ENCODE measurements at places on chromosomes 3 and 15.

GRCh38 chr3:37899101-37899707, 37.5 kb downstream of the CTDSPL start:
- no peak for DNase-seq

- DNase-seq, result no peak
These were observed 246.7 kb upstream of the KCNH8 start for GRCh38 chr3:18901571-18901970.

- no peak for DNase-seq
These were observed 526.6 kb upstream of the ZNF717 start for GRCh38 chr3:76311941-76312340.

DNA sequence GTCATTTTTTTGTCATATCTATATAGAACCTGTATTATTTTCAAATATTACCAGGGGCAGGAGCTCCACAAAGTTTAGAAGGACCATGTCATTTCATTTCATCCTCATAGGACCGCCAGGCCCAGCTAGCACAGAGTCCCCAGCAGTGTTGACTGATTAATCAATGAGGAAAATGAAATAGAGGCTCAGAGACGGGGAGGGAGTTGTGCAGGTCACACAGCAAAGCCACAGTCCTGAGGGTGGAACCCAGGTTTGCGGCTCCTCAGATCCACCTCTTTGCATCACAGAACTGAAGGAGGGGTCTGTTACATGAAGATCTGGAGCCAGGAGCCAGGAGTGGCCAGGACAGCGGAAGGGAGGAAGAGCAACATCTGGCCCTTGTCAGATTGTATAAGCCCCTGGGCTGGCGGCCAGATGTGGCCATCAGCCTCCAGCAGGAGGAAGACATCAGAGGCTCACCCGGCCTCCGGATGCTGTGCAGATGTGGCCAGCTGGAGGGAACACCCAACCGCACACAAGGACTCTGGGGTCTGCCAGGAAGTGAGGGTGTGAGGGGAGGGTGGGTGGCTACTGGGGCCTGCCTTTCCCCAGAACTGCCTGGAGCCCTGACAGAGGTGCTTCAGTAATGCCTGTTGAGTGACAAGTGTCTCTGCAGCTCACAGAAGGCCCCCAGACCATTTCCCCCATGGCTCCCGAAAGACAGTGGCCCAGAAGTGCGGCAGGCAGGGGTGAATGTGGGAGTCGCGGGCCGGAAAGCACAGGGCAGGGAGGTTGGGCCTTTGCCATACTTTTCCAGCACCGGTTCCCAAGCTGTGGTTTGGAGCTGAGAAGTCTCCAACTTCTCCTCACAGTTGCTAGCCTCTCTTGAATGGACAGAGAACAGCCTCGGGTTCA, 21.3 kb downstream of the EFCC1 start:
- no peak for DNase-seq

- no peak for DNase-seq
These were observed 58.1 kb downstream of the RSRC1 start for GRCh38 chr3:158167737-158168557.

- DNase-seq, result no peak
These were observed 6.9 kb upstream of the SACM1L start for GRCh38 chr3:45682311-45682710.

DNA sequence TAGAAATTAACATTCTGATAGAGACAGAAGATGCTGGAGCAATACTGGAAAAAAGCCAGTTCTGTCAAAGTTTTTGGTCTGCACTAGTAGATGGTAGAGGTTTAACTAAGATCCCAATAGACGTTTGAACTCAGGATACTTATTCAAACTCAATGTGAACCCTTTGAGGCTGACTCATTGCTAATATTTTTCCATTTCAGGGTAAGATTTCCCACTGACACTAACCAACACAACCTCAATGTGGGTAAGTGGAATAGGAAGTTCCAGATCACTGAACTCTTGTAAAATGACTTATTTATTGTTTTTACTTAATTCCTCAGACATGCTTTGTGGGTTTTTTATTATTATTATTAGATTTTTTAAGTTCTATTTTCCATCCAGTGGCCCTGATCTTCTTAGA, 1024.8 kb downstream of the EPHA3 start:
- no peak for DNase-seq

GRCh38 chr15:37107071-37107743, 6.9 kb upstream of the MEIS2 start:
- no peak for DNase-seq

DNA sequence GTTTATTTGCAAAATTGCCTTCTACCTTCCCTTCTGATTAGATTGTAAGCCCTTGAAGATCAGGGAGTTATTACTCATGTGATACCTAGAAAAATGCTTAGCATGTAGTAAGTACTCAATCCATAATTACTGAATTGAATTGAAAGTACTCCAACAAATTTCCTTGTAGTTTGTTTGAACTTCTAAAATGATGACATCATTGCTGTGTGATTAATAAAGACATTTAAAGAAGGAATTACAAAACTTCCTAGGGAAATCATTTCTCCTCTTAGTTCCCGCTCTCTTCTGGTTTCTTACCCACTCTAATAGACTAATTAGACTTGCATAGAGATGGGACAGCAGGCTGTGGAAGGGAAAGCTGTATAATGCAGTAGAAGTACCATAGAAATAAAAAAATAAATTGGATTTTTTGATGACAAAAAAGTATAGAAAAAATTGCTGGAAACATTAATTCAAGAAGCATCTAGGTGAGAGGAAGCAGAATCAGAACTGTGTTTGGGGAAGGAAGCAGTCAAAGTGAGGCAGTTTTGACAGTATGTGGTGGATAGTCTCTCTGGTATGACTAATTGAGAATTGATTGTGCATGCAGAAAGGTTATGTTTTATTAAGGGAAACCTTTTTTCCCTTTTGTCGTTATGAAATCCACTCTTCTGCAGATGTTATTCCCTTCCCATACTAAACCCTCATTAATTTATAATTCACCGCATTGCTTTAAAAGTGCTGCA, 93.0 kb downstream of the ALCAM start:
- DNase-seq, result no peak

GRCh38 chr3:145721815-145722214, 439.2 kb downstream of the PLOD2 start:
- DNase-seq, result no peak

DNA sequence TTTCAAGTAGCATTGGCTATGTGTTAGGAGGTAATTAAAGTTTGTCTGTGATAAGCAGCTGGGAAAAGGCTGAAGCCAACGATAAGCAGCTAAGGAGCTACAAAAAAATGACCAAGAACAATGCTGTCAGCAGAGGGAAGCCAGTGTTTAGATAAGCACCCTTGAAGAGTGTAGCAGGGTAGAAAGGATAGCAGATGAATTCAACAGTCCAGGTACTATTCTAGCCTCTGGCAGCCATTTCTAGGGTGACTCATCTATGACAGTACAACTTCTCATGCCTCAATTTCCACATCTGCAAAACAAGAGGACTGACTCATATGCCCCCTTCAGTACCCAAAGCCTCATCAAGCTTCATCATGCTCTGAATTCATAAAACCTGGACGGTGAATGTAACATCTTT, 617.6 kb upstream of the UBE2E2 start:
- no peak for DNase-seq

DNA sequence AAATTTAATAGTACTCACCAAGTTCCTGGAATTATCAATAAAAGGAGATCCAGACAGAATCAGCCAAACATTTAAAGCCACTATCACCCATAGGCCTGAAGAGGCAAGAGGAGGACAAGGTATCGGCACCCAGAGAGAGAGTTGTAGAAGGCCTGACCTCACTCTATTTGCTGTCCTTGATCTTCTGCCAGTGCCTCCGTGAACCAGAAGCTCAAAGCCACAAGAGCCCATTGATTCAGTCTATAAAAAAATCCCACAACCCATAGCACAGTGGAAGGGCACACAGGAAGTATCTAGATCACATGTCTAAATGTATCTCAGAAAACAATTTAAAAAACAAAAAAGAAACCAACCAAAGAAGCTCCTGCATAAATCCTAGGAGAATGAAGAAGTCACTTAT, 68.6 kb upstream of the FAM174B start:
- no peak for DNase-seq

DNA sequence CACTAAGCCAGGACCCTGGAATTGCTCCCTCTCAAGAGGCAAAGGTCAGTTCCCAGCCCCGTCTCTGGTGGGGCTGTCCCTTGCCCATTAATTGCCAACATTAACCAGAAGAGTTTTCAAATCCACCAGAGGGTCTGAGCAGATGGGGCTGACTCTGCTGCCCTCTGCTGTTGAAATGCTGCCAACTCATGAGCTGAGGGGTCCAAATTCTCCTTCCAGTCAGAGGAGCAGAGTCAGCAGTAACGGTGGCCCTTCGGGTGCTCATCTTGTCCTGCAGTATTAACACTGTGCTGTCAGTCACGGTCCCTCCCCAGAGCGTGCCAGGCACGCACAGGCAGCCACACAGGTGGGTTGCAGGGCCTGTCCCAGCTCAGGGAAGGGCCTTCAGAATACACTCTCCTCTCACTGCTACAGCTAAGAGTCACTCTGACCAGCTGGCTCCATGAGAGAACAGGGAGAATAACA, 10.7 kb upstream of the SPTBN5 start:
- DNase-seq, result peak; percentile 77

- DNase-seq, result no peak
These were observed 127.6 kb upstream of the AZI2 start for GRCh38 chr3:28476194-28476593.

DNA sequence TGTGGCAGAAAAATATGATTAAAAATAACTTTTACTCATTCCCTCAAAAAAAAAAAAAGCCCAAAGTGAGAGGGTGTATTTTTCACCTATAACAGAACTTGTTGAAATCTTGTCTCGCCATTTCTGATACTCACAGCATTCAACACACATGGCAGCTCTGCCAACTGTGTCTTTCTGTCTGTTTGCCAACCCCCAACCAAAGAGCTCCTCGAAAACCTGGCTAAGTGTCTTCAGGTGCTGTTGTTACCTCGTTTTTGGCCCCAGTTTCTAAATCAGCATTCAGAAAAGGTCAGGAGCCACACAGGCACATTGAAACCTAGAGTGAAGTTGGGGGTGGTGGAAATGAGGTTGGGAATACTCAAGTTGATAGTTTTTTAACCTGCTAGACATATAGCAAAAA, 123.5 kb downstream of the TMEM108 start:
- no peak for DNase-seq

- no peak for DNase-seq
These were observed 58.6 kb upstream of the LMOD3 start for GRCh38 chr3:69180869-69181591.

GRCh38 chr15:35746121-35746520, 200.2 kb upstream of the DPH6 start:
- DNase-seq, result no peak

DNA sequence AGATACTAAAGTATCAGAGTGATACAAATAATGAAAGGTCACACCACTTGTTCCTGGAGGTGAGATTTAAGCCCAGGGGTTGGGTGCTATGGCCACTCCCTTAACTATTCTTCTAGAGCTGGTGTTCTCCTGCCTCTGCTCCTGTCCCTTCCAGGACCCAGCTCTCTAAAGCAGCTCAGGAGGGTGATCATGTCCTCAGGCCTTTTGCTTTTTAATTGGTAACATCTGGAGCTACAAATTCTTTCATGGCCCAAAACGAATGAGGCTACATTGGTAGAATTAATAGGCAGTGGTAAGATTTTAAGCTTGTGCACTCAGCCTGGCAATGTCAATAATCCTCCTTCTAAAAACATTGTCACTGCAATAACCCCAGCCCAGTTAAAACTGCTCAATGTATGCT, 38.2 kb upstream of the CNOT10 start:
- no peak for DNase-seq

DNA sequence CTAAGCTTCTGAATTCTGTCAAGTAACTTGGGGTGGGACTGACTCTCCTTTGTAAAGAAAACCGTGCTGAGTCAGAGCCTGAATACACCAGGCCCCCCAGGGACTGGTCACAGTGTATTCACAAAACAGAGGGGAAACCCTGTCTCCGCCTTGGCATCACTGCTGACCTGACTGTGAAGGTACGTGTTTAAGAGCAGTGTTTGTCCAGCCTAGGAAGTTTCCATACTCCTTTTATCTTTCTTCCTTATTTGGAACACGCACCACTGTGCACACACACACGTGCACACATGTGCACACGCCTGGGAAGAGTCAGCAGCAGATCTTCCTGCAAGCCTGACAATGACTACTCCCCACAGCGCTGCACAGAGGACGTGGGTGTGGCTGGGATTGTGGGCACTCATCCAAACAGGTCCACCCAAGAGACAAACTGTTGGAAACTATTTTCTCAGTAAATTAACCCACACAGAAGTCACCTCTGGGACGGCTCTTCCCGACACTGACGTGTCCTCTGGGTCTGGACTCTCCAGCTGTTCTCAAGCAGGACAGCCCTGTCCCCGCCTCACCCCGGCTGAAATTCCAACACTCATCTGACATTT, 87.7 kb downstream of the ATP10A start:
- no peak for DNase-seq

DNA sequence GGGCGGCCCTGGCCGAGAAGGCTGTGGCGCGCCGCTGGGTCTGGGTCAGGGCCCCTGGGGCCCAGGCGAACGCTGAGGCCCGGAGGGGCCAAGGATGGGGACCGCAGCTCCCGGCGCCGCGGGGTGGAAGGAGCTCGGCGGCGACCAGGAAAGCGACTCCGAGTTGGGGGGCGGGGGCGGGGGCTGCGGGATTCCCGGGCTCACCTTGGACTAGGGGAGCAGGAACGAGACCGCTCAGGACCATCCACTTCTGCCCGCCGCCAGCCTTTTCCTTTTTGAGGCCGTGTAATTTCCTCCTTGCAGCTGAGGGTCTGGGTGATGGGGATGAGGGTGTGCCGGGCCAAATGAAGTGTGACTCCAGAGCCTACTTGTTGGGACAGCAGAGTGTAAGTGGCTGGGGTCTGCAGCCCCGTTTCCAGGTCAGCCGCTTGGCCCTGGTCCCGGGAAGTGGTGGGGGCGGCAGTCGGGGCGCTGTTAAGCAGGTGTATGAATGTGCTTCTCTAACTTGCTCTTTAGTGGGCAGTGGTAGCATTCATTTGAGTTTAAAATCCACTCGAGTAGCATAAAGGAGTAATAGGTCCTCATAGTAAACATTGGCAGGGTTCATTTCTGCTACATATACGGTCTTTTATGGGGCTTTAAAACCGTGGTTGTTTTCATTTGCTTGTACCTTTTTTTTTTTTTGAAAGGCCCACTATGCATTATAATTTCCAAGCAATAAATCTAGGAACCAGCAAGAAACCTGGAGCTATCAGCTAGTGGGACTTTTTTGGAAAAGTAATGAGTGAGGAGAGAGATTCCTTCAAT, 717 bp downstream of the PXK start:
- peak; percentile 12 for DNase-seq

GRCh38 chr3:38128303-38128655, 8.6 kb downstream of the ACAA1 start:
- DNase-seq, result no peak

DNA sequence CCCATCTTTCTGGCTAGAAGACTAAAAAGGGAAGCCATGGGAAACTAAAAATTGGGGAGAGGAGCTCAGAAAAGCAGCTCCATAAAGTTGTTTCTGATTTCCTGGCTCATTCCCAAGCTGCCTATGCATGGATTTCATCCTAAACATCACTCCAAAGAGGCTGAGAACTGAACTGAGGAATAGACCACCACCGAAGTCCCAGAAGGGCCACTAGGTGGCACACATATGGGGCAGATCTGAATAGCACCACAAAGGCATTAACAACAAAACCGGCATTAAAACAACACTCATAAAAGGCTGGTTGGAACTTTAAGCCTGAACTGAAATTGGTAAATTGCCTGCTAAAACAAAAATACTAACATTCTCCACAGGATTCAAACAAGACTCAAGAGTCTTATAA, 106.3 kb downstream of the PLD1 start:
- no peak for DNase-seq

- no peak for DNase-seq
These were observed 482.4 kb upstream of the SGO1 start for GRCh38 chr3:20668411-20668810.

- DNase-seq, result no peak
These were observed 18.6 kb downstream of the RFTN1 start for GRCh38 chr3:16494814-16495431.

GRCh38 chr15:63973212-63974009, 72.9 kb downstream of the DAPK2 start:
- DNase-seq, result no peak
